ENCODE measurements at places on chromosomes 2 and 18.
A peak's percentile ranks its signal among the peaks of the same experiment; 100 is the strongest.

DNA sequence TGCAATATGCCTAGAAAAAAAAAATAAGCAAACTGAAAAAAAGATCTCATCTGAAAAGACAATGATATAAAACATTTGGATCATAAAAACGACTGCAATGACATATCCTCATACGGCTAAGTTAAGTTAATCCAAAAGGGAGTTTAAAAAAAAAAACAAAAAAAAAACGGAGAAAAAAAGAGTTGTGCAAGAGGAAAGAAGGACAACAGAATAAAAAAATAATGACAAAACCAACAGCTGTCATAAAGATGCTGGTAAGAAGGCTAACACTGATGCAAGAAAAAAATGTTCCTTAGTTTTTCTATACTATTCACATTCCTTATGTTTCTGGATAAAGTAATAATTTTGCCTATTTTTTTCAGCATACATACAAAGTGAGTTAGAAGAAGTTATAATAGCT lies 192.5 kb downstream of the SRBD1 start:
- DNase-seq: no peak

GRCh38 chr18:54323970-54324369 lies 33.7 kb downstream of the STARD6 start:
- no peak for DNase-seq

DNA sequence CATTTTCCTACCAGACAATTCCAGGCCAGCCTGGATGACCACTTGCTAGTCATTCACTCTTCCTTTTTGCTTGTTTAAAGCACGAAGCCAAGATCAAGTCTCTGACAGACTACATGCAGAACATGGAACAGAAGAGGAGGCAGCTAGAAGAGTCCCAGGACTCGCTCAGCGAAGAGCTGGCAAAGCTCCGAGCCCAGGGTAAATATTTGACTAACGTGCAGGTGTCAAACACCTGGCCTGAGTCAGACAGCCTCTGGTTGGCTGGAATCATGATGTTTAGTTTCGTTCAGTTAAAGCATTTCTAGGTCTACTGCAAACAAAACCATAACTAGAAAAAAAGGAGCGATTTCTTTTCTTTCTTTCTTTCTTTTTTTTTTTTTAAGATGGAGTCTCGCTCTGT lies 44.2 kb upstream of the LYPD6B start:
- DNase-seq: peak; percentile 10

DNA sequence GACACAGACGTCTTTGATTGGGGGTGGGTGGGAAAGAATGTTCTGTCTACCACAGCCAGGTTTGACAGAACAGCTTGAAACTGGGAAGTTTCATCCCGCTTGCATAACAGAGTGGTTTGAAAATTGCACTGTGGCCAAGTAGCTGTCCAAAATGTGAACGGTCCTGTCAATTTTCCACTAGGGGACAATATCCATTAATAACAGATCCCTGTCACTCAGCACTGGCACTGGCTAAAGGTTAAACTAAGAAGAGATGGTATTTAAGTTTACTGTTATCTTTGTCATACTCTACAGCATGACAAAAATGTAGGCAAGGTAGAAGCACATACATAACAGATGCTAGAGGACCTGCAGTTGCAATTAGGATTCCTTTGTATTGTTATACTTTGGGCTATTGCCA lies 55.6 kb upstream of the ACMSD start:
- no peak for DNase-seq

DNA sequence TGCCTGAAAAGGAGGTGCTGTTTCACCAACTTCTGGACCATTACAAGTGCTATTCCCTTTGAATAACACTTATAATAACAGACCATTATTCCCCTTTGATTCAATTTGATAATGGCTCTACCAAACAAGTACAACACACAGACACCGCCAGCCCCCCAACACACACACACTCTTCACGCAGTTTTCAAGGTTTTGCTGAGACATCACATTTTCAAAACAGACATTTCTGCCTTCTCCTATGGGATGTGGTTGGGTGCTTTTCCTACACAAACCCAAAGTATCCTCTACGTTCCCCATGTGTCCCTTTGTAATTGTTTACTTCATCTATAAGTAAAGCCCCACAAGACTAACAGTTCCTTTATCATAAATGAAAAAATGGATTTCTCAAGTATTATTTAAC lies 229.7 kb downstream of the KCNH7 start:
- DNase-seq: no peak

DNA sequence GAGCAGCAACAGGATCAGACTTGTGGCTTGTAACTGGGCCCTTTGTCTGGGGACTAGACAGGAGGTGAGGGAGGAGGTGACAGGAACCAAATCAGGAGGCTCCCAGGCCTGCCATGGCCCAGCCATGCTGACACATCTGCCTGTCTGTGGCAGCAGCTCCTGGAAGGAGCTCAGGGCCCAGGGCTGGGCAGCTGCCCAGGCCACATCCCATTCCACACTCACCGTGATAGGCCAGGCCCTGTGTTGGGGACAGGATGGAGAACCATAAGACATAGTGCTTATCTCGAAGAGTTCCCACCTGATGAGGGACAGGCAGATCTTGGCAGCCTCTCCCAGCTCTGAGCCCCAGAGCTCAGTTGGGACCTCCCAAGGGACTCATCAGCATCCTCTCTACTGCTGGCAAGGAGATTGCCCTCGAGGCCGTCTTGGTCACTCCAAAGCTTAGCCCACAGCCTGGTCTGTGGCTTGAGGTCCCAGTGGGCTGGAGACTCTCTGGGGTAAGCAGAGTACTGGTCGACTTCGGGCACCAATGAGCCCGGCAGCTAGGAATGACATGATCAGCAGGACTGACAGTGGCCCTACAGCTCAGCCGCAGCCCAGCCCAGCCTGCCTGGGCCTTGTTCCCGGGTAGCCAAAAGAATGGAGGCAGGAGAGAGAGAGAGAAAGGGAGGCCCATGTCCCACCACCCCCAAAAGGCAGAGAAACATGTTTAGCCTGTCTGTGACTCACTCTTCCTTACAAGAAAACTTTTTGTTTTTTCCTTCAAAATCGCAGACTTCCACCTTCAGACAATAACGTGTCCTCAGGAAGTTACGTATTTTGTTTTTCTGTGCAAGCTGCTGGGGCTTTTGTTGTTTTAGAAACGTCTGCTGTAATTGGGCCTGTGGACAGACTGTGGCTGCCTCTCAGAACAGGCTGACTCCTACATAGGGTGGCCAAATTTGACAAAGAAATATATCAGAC lies 82.1 kb downstream of the HS1BP3 start:
- no peak for DNase-seq

GRCh38 chr2:943461-943797 lies 7.2 kb upstream of the SNTG2 start:
- no peak for DNase-seq

- DNase-seq: no peak
Measured at GRCh38 chr2:236638707-236639106, 69.1 kb downstream of the ACKR3 start.

- DNase-seq: no peak
Measured at GRCh38 chr18:3520230-3521085, 70.5 kb downstream of the TGIF1 start.

- DNase-seq: no peak
Measured at GRCh38 chr18:58307441-58307840, 263.4 kb downstream of the NEDD4L start.

- no peak for DNase-seq
Measured at GRCh38 chr2:239244625-239245024, 156.2 kb downstream of the HDAC4 start.

- no peak for DNase-seq
Measured at GRCh38 chr2:201218780-201219179, 35.8 kb downstream of the CASP10 start.

- no peak for DNase-seq
Measured at GRCh38 chr18:3217948-3218647, 1.7 kb downstream of the MYOM1 start.

- DNase-seq: peak; percentile 8
Measured at GRCh38 chr18:63339920-63340484, 20.4 kb upstream of the BCL2 start.

GRCh38 chr2:157809212-157809611 lies 66.9 kb downstream of the ACVR1 start:
- DNase-seq: no peak

DNA sequence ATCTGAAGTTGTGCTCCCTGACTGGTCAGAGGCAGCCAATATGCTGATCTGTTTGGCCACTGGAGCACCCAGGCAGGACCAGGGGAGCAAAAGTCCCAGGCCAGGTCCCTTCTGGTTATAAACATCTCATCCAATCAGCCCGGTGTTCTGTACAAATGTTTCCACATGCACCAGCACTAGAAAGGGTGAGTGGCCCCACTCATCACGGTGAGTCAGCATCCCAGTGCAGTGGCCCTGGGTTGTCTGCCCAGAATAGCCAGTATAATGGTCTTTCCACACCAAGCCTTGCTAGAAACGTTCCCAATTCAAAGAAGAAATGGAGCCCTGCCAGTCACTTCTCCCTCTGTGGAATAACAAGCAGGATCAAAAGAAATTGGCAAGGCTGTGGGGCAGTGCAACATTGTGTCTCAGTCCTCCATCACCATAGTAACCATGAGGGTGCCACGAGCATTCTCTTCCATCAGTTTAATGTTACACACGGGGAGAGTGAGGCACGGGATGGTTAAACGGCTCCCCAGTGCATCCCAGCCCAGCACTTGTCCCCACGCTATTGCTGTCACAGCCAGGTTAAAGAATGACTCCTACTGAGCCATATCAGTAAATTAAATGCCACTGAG lies 174.9 kb downstream of the SEPTIN10 start:
- DNase-seq: no peak

DNA sequence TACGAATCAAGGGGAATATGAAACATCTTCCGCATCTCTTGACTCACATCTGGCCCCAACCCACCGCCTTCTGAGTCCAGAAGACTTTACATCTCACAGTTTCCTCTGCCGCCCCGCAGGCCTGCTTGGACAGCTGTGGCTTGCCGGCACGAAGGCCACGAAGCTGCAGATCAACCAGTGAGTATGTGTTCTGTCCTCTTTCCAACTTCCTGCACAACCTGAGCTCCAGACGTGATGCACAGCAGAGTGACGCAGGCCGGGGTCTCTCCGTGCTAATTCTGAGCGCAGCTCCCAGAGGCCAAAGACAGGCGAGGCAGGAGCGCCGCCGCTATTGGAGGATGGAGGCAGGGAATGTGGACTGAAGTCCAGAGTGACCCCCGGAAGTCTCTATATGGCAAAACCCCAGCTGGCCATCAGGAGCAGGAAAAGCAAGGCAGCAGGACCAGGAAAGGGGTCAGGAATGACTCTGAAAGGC lies 93.5 kb downstream of the ZCCHC2 start:
- DNase-seq: no peak

- DNase-seq: no peak
Measured at GRCh38 chr18:75854808-75855207, 427.3 kb upstream of the SMIM21 start.
